ENCODE measurements at places on chromosomes 6 and 20. TPM values are rescaled to one million over a fixed set of nuclear protein-coding genes. Genes with fewer than 3 reads are reported as not detected.

- DNase-seq, result peak; percentile 82
Measured at GRCh38 chr20:4064144-4064909, 49.0 kb upstream of the RNF24 start.

Gene SMLR1
- not detected for total RNA-seq

Gene C6orf141
- 8.7 TPM for total RNA-seq

GRCh38 chr6:69917834-69918233 is 51.5 kb downstream of the COL19A1 start:
- no peak for DNase-seq

DNA sequence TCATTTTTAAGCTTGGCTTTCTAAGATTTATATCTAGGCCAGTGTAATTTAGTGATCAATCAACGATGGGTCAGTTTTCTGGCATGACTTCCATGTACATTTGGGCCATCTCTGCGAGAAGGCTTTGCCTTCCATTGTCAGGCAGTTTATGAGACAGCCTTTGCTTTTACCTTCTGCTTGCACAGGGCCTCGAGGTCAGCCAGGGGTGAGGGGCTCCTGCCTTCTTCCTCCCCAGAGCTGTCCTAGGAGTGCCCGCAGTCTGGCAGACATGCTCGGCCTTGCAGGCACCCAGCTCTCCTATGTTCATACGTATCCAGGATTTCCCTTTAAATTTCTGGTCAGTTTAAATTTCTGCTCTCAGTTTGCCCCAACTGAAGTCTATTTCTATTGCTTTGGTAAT is 367.2 kb downstream of the SMOC2 start:
- DNase-seq, result no peak

Gene DEFB132
- not detected for total RNA-seq

Gene MYCT1
- 2.7 TPM for total RNA-seq

DNA sequence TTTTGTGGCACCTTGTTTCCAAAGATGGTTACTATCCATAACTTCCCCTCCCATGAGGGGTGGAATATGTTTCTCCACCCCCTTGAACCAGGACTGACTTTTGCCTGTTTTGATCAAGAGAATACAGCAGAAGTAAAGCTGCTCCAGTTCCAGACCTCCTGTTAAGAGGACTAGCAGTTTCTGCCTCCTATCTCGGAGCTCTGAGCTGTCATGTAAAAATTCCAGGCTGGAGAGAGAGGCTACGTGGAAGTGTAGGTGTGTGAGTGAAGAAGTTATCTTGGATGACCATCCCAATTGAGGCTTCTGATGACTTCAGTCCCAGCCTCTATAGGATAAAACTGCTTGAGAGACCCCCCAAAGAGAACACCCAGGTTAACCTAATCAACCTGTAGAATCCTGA is 511.7 kb upstream of the IMPG1 start:
- DNase-seq, result no peak

DNA sequence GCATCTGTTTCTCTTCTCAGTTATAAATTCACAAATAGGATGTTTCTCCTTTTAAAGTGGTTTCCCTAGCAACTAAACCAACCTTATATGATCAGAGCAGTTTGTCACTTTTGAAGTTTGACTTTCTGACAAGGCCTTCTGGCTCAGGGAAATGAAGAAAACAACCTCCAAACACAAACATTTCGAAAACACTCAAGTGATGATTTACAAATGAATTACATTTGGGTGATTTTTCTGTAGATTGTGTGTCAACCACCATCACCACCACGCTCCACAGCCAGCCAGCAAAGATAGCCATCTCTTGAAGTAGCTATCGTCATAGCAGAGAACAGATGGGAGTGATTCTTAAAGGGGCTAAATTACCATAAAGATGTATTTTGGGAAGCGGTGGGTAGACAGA is 16.5 kb upstream of the MLIP start:
- DNase-seq, result no peak

GRCh38 chr6:51004380-51004779 is 185.7 kb downstream of the TFAP2B start:
- DNase-seq, result no peak

Gene ASIP
- total RNA-seq, result not detected

Gene PROKR2
- 0.74 TPM for total RNA-seq

DNA sequence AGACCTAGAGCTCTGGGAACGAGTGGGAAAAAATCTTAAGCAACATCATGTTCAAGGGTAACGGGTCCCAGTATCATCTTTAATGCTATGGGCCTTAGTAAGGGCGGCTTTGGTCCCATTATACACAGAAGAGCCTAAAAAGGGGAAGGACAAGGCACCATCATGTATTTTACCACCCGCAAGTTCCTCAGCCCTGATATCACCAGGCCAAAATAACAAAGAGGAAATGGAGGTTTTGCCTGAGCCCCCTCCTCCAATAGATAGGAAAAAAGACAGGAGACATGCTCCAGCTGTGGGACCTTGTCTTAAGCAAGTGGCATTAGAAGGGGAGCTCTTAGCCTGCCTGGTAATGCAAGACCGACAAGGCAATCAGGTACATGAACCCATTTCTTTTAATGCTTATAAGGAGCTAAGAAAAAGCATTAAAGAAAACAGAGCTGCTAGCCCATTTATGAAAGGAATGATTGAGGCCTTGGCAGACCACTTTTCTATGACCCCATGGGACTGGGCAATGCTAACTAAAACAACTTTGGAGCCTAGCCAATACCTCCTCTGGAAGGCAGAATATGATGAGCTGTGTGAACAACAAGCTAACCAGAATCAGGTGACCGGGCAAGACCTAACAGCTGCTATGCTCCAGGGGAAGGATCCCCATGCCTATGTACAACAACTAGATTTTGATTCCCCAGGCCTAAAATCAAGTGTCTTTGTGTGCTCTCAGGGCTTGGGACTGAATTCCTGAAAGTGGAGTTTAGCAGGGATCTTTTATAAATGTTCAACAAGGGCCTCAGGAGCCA is 23.2 kb downstream of the HLA-DPA1 start:
- DNase-seq, result no peak

GRCh38 chr20:32448306-32449056 is 90.3 kb downstream of the ASXL1 start:
- no peak for DNase-seq

DNA sequence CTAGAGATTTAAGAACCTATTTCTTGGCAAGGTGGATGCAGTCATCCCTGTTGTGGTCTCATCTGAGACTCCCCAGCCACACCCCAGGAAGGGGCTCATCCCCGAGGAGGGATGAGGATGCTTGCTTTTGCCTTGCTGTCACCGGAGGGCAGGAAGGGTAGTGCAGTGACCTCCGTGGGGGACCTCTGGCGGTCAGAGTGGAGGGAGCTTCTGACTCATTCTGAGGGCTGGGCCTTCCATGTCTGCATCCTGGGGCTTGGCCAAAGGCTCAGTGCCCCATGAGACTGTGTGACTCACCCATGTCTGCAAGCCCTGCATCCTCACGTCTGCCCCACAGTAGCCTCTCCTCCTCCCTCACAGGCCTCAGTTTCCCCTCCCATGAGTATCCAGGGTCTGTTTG is 38.7 kb downstream of the UQCC2 start:
- DNase-seq, result peak; percentile 81

- no peak for DNase-seq
Measured at GRCh38 chr6:150689900-150690590, 90.4 kb downstream of the PLEKHG1 start.

- no peak for DNase-seq
Measured at GRCh38 chr20:19554666-19555065, 203.4 kb upstream of the RIN2 start.

DNA sequence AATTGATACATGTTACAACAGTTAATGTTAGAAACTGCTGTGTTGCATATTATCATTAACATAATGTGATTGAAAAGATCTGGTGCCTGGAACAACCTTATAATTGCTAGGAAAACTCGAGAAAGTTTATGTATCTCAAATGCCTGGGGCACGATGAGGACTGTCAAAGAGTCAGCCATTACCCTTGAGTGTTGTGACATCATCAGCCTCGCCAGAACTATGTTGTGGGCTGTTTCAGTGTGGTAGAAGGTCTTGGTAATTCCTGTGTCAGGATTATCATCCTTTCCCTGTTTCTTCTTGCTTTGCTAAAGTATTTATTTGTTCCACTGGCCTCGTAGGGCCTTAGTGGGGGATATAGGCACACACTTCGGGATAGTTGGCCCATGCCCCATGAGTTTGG is 185.1 kb downstream of the DTNBP1 start:
- no peak for DNase-seq

GRCh38 chr6:36368921-36369865 is 18.3 kb downstream of the ETV7 start:
- DNase-seq, result no peak

GRCh38 chr6:7016226-7016625 is 91.5 kb upstream of the RREB1 start:
- no peak for DNase-seq

- DNase-seq, result peak; percentile 40
Measured at GRCh38 chr6:170129691-170130171, 161.1 kb downstream of the DLL1 start.

DNA sequence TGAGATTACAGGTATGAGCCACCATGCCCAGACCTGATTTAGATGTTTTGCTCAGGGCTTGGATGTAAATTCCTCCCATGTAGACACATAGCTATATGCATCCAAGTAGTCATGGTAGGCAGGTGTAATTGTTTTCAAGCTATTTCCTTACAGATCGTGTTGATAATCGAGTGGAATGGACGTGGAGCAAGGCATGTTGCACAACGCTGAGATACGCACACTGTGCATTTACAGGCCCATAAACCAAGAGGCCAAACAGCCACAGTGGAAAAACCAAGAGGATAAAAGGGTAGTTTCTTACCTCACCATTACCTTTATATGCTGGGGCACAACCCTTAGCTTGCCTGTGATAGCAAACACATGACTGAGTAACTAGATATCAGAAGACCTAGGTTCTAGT is 51.0 kb upstream of the ADGRF1 start:
- no peak for DNase-seq

- DNase-seq, result no peak
Measured at GRCh38 chr6:139597771-139598755, 223.6 kb upstream of the CITED2 start.

- no peak for DNase-seq
Measured at GRCh38 chr20:58614366-58614765, 36.7 kb upstream of the STX16 start.
